ENCODE measurements at places on chromosomes 2 and 18.
A peak's percentile ranks its signal among the peaks of the same experiment; 100 is the strongest.

DNA sequence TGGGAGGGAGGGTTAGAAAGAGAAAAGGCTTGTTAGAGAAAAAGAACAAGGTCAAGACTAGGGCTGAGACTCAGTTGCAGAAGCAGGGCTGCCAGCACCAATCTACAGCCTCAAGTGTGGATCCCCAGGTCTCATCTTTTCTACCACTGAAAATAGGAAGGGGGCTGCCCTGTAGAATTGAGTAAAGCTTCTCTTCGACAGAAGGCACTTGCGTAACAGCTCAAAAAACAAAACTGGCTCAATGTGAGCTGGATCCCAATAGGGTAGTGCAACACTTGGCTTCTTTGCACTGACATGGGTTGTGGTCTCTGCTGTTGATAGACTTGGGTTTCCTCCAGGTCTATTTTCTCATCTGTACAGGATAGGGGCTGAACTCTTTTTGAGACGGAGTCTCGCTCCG, 1.8 kb upstream of the MPV17 start:
- no peak for DNase-seq

DNA sequence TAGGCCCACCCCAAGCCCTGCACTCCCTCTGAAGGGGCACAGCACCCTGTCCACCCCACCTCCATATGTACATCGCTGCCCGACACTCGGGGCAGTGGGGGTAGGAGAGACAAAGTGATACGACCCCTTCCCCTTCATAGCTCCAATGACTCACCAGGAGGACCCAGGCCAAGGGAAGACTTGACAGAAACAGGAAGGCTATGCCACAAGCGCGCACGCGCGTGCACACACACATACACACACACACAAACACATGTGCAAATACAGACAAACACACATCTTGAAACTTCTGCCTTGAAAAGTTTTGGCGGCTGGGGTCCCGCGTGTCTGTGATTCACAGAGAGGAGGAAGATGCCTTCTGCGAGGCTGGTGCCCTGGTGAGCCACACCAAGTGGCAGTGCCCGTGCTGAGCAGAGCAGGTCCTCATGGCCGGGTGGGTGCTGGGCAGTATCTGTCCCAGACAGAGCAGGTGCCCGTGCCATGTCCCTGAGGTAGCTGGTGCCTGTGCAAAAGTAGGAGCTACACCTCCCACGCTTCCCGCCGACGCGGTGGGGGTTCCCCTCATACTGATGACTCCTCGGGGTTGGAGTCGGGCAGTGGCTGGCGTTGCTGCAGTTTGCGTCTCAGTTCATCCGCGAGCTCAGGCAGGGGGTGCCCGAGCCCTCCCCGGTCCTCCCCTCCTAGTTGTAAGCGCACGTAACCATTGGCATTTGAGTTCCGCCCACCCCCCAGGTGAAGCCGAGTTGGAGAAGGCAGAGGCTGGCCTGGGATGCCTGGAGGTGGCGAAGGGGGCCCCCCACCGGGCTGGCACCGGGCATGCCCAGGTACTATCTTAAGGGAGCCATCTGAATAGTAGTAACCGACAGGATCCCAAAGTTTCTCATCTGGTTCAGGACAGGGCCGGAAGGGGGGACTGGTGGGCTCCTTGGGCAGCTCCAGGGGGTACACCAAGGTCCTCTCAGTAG, 2.5 kb upstream of the ANKRD39 start:
- no peak for DNase-seq

DNA sequence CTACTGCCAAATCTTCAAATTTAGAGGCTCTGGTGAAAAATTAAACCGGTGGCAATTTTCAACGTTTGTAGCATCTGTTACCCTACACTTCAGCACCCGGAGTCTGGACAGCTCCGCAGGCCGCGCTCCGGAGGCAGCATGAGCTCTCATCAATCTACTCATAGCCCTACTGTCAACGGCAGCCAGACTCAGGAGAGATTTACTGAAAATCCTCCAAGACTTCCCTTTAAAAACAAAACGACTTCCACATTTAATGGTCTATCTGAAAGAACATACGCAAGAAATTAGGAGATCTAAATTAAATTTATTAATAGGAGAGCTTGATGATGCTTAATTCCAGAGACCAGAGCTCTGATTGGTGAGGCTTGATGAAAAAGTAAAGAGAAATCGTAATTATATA, 970 bp upstream of the ADCYAP1 start:
- peak; percentile 84 for DNase-seq

DNA sequence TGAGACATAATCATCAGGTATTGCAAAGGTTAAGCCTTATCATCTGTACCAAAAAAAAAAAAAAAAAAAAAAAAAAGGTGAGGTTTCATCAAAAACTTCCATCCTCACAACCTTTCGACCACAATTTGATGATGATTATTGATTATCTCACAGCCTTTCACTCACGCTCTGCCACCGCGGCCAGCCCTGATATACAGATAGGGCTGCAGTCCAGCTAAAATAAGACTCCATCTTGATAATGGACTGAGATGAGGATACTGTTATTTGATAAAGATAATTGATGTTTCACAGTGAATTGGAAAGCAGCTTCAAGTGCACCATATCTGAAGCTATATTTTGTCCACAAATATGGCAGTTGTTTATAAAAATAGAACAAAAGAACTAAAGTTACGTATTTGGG, 159.7 kb upstream of the BOD1L2 start:
- no peak for DNase-seq

DNA sequence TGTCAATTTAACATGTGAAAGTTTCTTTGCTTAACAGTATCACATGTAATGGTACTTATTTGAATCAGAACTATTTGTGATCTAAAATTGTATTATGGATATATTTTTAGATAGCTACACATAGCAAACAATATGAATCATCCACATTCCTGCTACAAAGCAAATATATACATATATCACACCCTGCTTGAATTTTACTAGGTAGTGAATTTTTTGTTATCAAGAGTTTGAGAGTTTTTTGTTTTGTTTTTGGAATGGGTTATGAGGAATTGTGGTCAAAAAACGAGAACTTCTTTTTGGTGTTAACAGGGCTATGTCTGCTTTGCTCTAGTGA, 635.7 kb downstream of the NRXN1 start:
- no peak for DNase-seq

GRCh38 chr2:180141600-180141999, 134.5 kb upstream of the CWC22 start:
- no peak for DNase-seq

DNA sequence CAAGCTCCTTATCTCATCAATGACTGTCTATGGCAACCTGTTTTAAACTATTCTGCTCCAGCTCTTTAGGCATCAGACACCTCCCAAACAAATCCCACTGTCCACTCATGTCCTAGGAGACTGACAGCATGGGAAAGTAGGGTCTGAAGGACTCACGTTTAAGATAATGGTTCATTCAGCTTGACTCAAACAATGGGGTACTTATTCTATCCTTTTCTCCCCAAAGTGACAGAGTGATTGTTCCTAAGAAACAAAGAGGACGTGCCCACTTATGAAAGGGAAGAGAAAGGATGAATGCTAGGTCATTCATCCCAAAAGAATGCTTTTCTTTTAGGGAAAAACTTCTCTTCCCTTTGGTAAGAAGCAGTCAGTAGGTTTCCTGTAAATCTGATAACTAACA, 41.9 kb downstream of the ALK start:
- DNase-seq, result no peak

DNA sequence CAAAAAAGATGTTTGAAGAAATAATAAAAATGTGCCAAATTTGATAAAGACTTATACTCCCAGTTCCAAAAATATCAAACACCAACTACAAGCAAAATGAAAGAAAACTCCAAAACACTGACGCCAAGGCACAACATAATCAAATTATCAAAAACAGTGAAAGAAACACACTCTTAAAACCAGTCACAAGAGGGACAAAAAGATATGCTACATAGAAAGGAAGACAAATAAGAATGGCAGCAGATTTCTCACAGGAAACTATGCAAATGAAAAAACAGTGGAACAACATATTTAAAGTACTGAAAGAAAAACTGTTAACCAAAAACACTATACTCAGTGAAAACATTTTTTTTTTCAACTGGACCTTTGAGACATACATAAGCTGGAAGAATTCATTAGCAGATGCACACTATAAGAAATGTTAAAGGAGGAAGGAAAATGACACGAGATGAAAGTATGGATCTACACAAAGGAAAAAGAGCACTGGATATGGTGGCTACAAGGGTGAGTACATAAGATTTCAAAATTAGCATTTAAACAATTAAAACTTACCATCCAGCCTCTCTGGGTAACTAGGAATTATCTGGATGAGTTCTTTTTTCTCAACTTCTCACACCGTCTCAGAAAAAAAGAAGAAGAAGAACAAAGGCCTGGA, 94.0 kb upstream of the ACVR1C start:
- no peak for DNase-seq

GRCh38 chr2:104028061-104028460, 825.9 kb upstream of the POU3F3 start:
- DNase-seq, result peak; percentile 66

DNA sequence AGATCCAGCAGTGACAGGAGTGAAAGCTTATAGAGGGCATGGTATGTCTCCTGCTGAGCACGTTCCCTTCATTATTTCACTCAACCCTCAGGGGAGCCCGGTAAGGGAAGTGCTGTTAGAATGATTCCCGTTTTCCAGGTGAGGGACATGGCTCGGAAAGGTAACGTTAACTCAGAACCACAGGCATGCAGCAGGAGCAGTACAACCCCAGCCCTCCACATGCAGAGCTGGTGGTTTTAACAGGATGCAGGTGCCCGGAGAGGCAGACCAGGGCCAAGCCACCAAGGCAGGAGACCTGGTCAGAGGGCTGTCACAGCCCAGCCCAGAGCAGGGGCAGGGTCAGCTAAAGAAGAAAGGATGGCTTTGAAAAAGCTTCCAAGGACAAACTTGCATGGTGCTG, 268.5 kb downstream of the SH3BP4 start:
- no peak for DNase-seq

DNA sequence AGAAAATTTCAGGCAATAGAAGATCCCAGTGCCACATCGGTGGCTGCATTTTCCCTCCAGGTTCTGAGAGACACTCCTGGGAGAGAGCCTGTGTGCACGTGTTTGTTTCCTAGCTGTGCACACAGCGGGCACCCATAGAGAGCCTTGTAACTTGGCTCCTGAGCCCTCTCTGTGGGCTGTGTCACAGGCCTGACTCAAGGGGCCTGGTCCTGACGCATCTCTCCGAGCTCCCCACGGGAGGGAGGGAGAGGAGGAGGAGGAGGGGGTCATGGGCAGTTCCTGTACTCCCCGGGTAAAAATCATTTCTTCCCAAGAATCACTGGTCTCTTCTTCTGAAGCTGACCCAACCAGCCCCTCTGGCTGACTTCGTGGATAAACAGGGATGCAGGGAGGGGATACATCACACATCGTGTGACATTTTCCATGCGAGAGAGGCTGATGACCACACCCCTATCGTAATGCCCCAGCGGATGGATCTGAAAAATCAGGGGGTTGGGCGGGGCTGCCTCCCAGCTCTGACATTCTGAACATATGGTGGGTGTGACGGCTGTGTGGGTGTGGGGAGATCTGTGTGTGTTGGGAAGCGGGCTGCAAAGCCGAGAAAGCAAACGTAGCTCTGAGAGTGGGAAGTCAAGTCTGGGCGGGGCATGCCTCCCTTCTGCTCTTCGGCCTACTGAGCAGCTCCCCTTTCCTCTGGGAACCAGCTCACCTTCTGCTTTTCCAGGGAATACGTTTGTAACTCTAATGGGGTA, 308.3 kb upstream of the HS6ST1 start:
- DNase-seq, result peak; percentile 58

DNA sequence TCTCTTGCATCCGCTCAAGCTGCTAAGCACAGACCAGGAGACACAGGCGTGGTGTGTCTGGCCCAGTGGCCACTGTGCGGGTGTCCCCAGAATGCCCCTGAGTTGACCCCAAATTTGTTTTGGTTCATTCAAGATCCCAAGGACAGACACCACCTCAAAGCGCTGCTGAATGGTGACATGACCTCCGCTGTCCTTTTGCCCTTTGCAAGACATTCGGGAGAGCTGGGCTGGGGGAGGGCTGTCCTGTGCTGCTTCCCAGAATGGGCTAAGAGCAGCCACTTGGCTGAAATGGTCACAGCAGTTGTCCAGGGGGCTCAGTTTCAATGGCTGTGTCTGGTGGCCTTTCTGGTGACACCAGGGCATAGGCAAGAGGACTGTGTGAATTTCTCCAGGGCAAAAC, 84.1 kb downstream of the SMIM21 start:
- no peak for DNase-seq

GRCh38 chr18:46877329-46877987, 39.8 kb downstream of the PIAS2 start:
- DNase-seq, result no peak

DNA sequence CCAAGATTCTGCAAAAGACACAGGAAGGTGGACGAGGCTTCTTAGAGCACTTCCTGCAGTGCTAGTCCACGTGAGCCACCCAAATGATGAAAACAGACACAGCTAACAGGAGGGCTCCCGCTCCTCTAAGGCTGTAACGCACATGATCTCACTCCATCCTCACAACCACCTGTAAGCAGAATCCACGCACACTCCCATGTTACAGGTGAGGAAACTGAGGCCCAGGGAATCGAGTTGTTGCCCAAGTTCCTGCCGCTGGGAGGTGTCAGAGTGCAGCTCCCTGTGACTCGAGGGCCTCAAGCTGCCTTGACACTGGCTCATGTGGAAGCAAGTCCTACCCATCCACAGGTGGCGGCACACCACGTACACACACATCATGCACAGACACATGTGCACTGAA, 4.4 kb downstream of the DNMT3A start:
- DNase-seq, result no peak

- no peak for DNase-seq
Measured at GRCh38 chr2:207720517-207721187, 9.2 kb downstream of the CCNYL1 start.

Data from tongue (tissue), 3 donors.